Activated T-cell treated with anti-CD3 and anti-CD28 coated beads, Interleukin-2, amount 50 U/mL, for 48 hours (primary cell): ENCODE measurements at places on chromosomes 6 and 20.

DNA sequence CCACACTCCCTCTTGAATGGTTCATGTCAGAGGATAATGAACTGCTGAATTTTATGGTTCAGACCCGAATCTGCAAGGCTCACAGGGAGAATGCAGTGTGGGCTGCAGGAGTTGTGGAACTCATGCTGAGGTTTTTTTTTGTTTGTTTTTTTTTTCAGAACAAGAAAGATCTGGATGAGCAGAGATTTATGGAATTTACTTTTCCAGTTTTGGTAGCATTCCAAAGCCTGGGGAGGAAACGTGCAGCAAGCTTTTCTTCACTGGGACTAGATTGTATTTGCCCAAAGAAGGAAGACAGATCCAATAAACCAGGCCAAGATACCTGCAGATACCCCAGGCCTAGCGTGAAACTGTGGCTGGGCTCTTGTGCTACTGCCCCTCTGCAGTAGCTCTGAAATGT, 223.9 kb upstream of the TAB2 start:
- no peak for DNase-seq

DNA sequence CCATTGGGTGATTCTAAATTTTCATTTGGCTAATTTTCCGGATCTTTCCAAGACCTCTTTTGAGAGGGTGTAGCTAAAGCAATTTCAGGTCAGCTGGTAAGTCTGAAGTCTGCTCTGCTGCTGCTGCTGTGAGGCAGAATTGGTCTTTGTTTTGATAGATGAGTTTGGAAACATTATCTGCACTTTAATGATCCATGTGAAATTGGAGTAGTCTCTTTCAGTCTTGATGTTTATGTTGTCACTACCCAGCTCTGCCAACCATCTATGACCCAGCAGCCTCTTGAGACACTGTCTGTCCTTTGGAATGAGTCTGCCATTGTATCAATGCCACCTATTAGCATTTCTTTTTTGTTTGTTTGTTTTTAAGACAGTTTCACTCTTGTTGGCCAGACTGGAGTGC, 44.1 kb downstream of the TXNDC5 start:
- DNase-seq = no peak

GRCh38 chr6:79586548-79586947, 44.6 kb upstream of the SH3BGRL2 start:
- no peak for DNase-seq

- DNase-seq = no peak
These were observed 6.2 kb downstream of the TREML1 start for GRCh38 chr6:41147917-41148316.

- DNase-seq = no peak
These were observed 33.1 kb upstream of the SMOC2 start for GRCh38 chr6:168407842-168408241.

DNA sequence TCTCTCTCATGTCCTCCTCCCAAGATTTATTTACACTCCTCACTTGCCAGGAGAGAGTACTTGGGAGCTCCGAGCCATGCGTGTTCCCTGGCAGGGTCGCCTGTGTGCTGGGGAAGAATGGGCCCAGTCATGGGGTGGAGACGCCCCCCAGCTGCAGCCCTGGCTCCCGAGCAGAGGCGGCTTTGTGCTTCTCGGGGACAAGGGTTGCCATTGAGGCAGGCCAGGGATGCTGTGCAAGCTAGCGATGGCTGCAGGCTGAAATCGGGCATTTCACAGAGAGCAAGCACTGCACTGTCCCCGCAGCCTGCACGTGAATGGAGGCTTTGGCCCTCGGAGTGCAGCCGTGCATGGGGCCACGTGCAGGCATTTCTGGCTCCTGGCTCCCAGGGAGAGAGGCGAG, 23.8 kb downstream of the PHACTR3 start:
- no peak for DNase-seq

DNA sequence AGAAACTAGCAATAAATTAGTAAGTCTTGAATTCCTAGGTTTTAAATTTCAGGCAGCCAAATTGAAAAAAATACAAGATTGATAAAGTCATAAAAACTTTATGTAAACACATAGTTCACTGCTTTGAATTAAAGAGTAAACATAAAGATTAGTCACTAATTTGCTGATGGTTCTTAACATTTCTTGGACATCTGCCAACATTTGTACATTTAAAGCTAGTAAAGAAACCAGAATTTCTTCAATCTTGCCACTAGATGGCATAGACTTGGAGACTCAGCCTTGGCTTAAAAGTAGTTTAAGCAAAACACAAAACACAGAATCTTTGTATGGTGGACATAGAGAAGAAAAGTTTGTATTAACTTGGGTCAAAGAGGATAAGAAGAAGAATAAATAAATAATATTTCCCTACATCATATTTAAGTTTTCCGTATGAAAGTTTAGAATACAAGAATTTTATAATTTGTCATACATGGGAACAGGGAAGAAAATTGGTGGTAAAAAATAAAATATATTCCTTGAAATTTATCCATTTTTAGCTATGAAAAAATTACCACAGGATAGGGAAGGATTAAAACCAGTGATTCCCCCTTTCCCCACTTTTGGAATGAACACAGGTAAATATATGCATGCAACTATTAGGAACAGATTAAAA, 41.7 kb upstream of the FAM135A start:
- no peak for DNase-seq

DNA sequence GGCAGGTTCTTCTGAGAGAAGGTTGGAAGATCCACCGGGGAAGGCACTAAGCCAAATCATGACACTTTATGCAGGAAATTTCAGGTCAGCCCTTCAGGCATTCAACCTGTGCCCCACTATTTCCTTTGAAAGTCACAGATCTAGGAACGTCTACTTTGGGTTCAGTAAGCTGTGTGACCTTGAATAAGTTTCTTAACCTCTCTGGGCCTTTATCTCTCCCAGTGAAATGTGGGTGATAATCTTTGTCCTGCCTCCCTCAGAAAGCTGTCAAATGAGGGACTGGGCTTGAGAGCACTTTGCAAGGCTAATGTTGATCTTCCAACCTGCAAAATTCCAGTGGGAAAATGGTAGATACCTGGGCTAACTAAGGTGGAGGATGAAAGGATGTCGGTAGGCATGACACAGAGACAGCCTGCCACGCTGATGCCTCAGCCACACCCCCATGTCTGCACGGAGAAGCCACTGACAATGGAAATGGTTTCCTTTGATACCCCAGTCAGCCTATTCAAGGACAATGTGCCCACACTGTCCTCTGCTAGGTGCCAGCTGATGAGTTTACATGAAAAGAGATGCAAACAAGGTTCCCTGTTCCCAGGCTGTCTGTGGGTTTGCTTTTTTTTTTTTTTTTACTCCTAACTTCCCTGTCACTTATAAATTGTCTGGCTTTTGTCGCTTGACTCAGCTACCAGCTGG, 9.3 kb downstream of the BNIP5 start:
- no peak for DNase-seq

DNA sequence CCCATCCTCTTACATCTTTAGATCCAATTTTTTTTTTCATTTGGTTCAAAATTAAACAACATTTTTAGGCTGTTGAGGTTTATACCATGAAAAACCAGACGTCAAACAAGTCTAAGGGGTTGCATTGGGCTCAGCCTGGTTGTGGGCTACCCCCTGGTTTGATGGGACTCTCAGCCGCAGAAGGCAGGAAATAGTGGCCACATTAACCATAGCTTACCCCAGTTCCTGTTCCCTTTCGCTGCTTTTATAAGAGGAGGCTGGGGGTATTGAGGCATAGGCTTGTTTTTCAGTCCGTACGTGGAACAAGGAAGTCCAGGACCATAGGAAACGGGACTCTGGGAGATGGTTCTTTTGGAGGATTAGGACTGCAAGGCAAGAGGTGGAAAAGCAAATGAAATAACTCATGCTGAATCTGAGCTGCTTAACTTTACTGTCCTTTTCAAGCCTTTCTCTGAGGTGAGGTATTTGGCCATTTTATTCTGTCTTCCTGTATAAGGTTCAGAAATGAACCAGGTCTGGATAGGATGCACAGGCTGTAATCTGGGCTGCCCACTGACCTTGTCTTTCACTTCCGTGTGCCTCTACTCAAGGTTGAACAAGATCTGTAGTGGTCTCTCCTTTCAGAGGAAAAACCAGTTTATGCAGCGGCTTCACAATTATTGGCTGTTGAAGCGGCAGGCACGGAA, 7.7 kb downstream of the BRPF3 start:
- DNase-seq = peak; percentile 48

DNA sequence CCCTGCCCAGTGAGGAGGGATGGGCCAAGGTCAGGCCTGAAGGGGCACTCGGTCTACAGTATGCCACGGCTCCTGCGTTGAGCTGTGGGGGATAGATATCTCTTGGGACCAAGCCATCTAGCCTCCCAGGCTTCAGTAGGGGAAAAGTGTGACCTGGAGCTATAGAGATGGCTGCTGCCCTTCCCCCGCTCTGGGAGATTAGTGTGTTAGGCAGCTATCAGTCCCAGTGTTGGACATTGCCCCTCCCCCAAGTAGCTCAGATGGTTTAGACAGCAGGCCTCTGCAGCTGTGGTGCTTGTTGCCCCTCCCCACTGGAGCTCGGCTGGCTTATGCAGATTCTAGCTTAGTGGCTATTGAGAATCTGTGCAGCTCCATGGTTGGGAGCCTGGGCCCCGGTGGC, 56.8 kb downstream of the KHDRBS2 start:
- DNase-seq = no peak

DNA sequence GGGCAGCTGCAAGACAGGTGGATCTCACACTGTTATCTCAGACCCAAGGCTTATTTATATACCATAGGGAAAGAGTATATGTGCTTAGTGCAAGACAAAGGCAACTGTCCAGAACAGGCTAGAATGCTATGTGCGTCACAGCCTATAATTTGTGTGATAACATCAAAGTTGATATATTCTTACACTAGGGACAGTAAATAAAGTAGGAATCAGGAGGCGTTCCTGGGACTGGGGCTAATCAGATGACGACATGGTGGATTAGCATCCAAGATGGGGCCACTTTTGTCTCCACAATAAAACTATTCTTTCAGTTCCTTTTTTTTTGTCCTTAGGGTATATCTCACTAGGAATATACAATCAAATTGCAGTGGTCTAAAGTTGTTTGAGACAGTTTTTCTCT, 54.9 kb upstream of the IER3 start:
- DNase-seq = no peak

- no peak for DNase-seq
These were observed 75.3 kb downstream of the SSR1 start for GRCh38 chr6:7237653-7238188.

GRCh38 chr20:56285496-56285895, 37.0 kb downstream of the MC3R start:
- no peak for DNase-seq

DNA sequence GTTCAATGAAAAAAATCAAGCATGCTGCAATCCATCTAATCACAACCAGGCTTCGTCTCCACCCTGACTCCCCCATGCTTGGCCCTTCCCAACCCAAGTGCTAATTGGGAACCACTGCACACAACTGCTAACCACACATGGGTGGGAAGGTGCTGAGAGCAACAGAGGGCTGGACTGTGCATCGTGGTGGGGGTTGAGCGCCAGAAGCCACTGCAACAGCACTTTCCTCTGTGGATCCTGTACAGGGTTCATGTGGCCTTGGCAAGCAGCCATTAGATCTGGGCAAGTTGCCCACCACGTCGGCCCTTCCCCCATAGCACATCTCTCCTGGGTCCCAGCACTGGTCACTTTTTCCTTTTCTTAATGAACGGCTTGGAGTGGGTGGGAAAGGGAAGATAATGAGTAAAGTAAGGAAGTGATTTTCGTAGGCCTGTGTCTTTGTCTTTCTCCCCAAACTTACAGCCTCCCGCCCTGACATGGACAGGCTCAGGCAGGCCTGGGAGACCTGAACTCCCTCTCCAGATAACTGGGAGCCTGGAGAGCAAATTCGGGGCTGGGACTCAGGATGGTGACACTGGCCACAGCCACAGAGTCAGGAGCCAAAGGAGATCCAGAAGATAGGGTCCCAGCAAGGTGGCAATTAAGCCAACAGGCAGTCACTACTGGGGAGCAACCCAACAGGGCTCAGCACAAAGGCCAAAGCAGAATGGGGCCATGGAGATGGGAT, 34.4 kb upstream of the MRPS10 start:
- no peak for DNase-seq

- no peak for DNase-seq
These were observed 203.8 kb downstream of the ALDH8A1 start for GRCh38 chr6:134746140-134746539.

DNA sequence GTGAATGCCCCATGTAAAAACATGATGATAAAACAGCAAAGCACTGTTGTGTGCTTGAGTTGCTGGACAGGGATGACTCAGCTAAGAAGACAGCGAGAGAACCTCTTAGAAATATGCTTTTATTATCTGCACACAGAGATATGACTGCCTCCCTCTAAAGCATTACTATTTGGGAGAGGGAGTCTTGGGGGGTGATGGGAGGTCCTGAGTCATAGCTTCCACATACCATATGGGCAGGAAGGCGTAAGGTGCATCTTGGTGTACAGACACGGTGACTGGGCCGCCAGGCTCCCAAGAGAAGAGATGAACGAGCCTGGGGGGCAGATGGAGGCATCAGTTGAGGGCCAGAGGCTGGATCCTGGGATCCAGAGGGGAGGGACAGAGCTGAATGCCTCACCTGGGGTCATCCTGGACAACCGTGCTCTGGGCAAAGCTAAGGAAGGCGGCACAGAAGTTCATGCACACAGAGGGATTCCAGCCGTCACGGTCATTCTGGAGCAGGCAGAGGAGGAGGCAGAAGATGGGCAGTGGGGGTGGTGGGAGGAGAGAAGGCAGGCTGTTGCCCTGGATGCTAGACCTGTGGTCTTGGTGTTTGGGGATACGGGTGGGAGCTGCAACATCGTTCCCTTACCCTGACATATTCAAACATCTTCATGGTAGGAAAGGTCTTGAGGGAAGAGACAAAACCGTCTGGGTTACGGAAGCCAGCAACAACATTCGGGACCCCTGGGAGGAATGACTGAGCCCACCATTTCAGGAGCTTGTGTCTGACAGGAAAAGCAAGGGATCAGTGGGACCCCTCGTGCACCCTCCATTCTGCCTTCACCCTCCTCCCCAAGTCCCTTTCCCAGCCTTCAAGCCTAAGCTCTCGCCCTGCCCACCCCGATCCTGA, 2.0 kb downstream of the DXO start:
- no peak for DNase-seq

GRCh38 chr6:93238632-93239031, 180.7 kb downstream of the EPHA7 start:
- DNase-seq = no peak

DNA sequence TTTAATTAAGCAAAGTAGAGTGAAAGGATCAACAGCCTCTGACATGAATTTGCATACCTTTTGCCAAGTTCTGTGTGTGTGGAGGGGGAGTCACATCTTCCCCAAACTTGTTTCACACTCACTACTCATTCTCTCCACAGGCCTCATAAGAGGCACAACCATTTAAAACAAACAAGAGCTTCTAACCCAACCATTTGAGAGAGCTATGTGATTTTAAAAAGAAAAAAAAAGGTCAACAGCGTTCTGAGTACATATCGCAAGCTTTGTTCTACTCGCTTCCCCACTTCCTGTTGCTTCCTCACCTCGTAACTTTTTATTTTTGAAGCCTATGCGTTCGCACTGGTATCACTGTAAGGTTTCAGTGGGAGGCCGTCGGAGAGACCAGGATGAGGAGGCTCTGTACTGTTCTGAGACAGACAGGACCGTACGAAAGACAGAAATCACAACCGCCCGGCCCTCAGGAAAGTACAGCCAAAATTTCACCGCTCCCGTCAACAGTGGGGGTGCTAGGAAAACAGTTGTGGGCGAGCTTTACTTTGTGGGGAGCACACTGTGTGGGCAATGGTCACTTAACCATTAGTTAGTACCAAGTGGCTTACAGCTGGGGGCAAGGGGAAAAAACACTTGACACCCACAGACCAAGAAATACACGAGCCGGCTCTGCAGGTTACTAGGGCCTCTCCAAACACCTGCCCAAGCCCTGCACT, 61.3 kb downstream of the TRERF1 start:
- peak; percentile 83 for DNase-seq

GRCh38 chr20:47311967-47312681, 44.4 kb downstream of the ZMYND8 start:
- no peak for DNase-seq

GRCh38 chr6:49849213-49849907, 17.0 kb downstream of the CRISP1 start:
- no peak for DNase-seq
